ENCODE measurements at places on chromosomes 3 and 15.

DNA sequence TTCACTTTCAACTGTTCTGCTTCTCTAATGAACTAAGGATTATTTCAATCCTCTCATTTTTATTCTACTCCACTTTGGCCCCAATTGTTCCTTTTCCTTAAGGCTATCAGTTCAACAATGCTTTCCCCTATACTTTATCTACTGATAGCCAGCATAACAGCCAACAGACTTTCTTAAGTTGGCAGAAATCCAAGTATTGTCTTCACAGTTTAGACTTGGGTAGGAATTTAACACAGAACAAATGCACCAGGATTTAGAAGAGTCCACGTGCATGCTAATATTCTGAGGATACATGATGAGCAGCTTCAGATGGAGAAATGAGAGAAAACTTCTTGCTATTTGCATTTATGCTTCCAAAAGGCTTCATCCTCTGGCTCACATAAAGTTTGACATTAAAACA lies 54.8 kb downstream of the FBN1 start:
- DNase-seq = no peak

DNA sequence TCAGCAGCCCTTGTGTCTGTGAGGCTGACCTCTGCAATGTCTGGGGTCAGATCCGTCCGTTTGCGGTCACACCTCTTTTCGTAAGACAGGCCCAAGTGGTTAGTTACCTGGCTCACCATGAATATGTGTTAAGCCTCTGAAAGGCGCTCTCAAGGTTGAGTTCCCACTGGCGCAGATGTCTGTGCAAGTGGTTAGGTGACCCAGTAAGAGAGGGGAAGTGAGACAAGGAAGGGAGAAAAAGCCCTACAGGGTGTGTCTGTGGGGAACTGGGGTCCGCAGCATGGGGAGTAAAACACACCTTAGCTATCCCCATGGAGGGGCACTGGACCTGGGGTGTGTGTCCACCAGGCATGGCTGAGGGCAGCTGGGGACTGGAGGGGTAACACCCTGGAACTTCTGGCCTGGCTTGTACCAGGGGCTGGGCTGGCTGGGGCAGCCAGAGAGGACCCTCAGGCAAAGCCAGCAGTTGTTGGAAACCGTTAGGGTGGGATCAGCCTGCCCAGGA lies 391.6 kb upstream of the PROK2 start:
- DNase-seq = no peak

DNA sequence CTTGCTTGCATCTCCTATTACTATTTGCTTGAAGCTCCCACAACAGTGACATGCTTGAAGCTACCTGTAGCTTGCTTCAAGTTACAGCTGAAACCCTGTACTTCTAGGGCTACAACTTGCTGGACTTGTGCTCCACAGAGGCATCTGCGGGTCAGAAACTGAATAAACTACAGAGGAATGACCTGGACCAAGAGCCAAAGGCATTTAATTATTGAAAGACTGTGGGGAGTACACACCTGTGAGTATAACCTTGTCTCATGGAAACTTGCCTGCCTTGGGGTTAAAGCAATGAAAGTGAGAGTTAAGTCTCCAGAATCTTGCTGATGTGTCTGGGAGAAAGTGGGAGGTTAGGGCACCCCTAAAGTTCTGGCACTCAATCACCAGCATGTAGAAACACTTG lies 69.8 kb downstream of the UMPS start:
- DNase-seq = no peak

GRCh38 chr3:170421111-170421641 lies 2.5 kb downstream of the CLDN11 start:
- DNase-seq = no peak

DNA sequence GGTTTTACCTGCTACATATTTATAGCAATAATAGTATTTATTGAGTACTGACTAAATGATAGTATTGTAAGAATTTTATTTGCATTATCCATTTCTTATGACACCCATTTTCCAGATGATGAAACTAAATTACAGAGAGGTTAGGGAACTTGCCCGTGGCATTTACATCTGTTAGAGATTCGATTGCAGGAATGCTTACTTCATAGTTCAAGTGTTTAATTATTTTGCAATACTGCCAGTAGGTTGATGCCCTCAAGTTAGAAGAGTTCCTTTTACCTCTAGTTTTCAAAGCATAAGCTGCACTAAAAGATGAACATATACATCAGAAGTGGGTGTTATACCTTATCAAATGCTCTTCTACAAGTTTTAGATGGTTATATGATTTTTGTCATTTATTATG lies 362.8 kb upstream of the RGMA start:
- DNase-seq = no peak

- DNase-seq = no peak
Measured at GRCh38 chr3:129182390-129183185, 1.1 kb downstream of the CNBP start.
